ENCODE measurements at places on chromosomes 2 and 18.
A peak's percentile ranks its signal among the peaks of the same experiment; 100 is the strongest.

GRCh38 chr2:99184811-99185210, 3.8 kb downstream of the MRPL30 start:
- no peak for DNase-seq

DNA sequence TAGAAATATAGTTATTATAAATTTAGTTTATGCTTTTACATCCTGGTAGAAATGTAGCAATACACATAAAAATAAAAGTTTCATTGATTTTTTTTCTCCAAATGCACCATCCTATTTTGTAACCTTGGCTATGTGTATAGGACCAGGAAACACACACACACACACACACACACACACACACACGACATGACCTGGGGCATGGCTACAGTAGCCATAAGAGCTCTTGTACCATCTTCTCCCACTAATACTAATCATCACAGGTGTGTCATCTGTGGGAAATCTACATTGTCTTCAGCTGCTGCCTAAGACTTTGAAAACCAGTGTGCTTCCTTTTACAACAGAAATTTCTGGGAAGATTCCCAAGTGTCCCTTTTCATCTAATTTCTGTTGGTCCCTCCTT, 144.3 kb downstream of the MCFD2 start:
- no peak for DNase-seq

GRCh38 chr2:96760036-96760985, at the start of gene CNNM4:
Gene CNNM4 (plus strand): TSS chr2:96760902. CDS start chr2:96761000, 98 bp downstream.
- DNase-seq: peak; percentile 95

GRCh38 chr18:50906843-50907242, 27.9 kb downstream of the ME2 start:
- no peak for DNase-seq

GRCh38 chr2:175843625-175844024, 158.4 kb downstream of the LNPK start:
- DNase-seq: no peak

GRCh38 chr2:186889101-186889879, 40.3 kb upstream of the ZSWIM2 start:
- DNase-seq: no peak

DNA sequence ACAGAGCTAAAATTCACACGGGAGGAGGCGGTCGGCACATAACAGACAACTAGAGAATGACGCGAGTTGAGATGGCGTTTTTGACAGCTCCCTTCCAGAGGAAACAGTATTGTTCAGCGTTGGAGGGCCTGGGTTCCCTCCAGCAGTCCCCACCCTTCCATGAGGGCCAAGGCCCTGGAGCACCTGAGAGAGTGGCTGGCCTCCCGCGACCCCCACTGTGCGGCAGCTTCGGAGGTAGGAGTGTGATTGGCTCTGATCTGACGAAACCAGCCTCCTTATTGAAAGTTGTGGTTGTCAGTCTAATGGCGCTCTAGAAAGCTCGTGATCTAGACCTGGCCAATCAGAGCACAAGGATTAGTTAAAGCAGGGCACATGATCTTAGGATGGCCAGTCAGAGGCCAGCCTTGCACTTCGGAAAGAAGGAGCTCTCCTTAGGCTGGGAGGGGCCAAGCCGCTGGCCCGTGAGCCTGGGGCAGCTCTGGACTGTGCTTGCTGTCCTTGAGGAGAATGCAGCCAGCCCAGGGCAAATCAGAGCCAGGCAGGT, 104.5 kb upstream of the CELF4 start:
- DNase-seq: no peak

DNA sequence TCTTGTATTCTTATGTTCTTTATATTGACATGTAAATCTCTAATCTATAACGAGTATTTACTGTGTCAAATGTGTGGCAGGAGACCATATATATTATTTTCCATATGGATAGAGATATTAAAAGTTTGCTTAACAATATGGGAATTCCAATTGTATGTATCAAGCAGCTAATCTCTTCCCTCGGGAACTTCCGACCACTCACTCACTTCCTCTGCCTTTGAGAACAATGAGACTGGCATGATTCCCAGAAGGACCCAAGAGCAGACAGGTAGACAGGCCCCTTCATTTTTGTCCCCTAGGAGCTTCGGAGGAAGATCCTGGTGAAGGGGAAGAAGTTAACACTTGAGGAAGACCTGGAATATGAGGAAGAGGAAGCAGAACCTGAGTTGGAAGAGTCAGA, 24.1 kb downstream of the PLCD4 start:
- no peak for DNase-seq

DNA sequence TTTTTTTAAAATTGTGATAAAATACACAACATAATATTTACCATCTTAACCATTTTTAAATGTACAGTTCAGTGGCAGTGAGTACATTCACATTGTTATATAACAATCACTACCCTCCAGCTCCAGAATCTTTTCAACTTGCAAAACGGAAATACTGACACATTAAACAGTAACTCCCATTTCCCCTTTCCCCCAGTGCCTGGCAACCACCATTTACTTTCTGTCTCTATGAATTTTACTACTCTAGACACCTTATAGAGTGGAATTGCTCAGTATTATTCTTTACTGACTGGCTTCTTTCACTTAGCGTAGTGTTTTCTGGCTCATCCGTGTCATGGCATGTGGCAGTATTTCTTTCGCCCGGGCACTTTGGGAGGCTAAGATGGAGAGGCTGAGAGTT, 32.6 kb downstream of the FASTKD2 start:
- no peak for DNase-seq

DNA sequence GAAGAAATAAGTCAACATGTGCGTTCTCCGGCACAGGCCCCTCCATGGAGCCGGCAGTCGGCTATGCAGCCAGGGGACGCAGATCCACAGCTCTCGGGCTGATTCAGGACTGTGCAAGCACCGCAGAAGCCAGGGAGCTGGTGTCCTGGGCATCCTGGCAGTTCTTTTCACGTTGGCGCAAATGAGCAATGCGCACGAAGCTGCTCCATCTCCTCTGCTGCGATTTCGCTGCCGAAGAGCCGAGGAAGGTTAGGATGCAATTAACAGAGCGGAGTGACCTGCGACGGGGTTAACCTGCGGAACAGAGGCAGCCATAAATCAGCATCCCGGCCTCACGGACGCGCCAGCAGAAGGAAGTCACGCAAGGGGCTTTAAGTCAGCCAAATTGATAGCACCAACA, 107.1 kb upstream of the POU3F3 start:
- no peak for DNase-seq

GRCh38 chr2:204127238-204127637, 190.7 kb downstream of the ICOS start:
- DNase-seq: no peak

DNA sequence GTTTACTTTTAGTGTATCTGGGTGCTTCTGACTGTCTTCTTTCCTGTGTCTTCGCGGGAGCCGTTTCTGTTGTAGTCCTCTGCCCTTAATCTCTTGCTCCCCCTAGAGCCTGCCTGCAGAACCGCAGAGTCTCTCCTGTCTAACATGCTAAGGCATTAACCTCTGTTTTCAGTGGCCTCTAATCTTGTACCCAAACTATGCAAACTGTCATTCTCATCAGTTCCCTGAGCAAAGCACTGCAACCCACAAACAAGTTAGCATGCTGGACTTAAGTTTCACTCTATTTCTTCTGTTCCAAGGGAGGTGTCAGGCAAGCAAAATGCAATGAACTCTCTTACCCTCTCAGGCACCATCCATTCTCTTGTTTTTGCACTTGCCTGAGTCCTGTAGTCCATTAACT, 138.4 kb downstream of the OTX1 start:
- peak; percentile 34 for DNase-seq

- DNase-seq: no peak
Measured at GRCh38 chr2:238101891-238102841, 2.0 kb downstream of the ESPNL start.

GRCh38 chr2:34242763-34243123, 643.6 kb upstream of the FAM98A start:
- no peak for DNase-seq

DNA sequence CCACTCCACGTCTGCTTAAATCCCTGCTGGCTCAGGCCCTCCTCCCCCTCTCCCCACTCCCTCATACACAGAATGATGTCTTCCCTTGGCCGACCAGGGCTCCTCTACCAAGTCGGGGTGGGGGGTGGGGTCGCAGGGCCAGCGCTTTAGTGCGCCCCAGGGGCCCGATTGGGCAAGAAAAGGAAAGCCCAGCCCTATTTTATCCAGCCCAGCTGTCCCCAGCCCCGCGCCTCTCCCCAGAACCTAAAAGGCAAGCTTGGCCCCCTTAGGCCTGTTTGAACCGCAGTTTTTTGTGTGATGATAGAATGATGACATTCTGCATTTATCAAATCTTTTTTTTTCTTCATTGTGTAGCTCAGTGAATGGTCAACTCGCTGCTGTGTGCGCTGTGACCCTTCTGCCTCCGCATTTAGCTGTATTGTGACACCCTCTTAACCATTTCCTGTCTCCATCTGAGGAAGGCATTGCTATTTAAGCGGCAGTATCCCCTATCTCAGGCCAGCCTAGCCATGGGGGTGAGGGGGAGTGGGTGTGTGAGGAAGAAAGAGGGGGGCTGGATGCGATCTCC, 231.4 kb downstream of the HAUS1 start:
- DNase-seq: no peak

DNA sequence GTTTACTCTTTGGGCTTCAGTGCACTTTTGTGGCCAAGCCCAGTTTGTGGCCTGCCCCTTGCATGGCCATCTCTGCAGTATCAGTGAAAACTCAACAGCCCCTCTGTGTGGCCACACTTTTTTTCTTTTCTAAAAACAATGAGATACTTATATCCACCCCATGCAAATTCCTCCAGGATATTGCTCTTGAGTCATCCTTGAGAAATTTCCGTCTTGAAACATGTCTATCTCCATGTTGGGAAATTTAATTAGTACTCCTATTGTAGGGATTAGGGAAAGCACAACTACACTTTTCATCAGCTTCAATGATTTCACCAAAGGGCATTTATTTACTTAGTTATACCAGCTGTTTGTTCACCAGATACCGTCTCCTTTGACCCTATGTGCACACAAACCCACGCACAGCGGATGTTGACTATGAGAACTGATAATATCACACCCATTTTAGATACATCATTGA, 993.1 kb downstream of the TSN start:
- DNase-seq: no peak

DNA sequence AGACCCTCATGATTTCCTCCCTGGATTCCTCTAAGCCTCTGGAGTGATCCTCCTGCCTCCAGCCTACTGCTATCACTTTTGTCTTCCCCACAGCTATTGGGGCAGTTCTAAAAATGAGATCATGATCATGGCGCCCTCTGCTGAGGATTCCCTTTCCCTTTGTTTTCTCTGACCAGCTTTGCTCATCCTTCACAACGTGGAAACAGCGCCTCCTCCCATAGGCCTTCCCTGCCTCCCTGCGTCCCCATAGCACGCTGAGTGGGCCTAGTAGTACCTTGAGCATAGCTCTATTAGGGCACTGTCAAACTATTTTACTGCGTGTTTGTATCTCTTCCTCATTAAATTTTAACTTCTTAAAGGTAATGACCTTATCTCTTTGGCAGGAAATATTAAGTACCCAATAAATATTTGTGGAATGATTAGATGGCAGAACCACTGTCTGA, 207.0 kb upstream of the FANCL start:
- DNase-seq: peak; percentile 22

- DNase-seq: peak; percentile 37
Measured at GRCh38 chr2:37232131-37232933, 874 bp downstream of the NDUFAF7 start.

- no peak for DNase-seq
Measured at GRCh38 chr18:10417664-10418063, 36.8 kb upstream of the APCDD1 start.

GRCh38 chr18:21479721-21480120, 120.8 kb downstream of the ESCO1 start:
- DNase-seq: no peak

- DNase-seq: no peak
Measured at GRCh38 chr18:59180150-59180845, 39.7 kb upstream of the GRP start.

GRCh38 chr2:109162999-109163398, 34.0 kb downstream of the SH3RF3 start:
- DNase-seq: no peak

GRCh38 chr2:102193074-102193473, 6.3 kb downstream of the IL1RL2 start:
- DNase-seq: no peak

DNA sequence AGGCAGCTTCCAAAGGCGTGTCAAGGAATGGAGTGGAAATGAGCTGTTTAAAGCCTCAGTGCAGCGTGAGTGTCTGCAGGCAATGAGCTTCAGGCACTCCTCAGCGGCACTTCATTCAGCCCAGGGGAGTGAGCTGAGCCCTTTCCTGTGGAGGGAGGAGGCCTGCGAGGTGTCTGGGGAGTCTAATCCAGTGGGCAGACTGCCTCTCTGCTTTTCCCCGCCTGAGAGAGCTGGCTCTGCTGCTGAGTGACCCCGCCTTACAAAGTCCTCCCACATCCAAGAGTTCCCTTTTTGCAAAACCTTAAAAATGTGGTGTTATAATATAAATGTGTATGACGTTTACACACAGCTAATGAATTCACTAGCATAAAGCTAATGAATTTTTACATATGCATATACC, 7.0 kb upstream of the LDLRAD4 start:
- DNase-seq: no peak

DNA sequence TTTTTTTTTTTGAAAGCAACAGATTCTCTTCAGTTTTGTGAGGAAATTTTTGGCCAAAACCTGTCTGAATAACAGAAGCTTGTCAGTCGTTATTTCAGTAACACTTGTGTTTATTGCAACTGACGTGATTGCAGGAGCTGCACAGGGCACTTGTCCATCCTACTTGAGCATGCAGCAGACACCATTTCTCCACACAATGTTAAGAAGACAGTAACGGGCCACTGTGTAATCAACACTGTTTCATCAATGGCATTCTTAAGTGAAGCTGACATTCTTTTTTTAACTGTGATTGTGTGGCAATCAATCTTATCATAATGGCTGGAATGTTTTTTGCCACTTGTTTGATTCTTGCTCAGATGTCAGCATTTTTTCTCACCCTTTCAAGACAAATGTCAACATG, 50.1 kb upstream of the PIEZO2 start:
- DNase-seq: no peak

DNA sequence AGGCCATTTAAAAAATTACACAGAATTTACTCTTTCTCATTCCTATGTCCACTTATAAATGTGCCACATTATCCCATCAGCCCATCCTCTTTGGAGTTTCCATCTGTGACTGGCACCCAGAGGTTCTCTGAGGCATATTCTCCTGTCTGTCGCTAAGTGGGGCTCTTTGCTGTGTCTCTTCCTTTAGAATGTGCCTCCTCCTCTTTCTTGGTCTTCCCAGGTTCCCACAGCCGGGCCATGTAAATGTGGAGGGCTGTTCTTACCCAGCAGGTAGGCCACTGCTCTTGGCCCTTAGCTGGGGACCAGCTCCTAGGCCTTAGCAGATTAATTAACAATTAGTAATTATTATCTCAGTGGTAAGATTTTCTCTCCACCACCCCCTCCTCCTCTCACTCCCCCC, 167.0 kb downstream of the INSIG2 start:
- DNase-seq: no peak

DNA sequence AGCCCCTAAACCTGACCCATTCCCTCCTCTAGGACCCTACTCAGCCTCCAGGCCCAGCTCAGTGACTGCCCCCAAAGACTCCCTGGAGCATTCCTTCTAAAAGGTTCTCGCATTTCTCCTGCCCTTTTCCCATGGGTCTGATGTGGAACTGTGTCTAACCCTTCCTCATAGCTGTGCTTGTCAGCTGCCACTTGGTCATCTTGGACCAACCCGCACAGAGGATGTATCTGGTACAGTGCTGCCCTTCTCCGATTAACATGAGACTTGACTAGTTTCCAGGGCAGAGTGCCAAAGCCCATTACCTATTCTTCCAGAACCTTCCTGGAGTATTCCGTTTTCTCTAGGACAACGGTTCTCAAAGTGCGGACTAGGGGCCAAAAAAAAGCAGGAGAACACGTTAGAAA, 518 bp upstream of the NFU1 start:
- no peak for DNase-seq
